ENCODE measurements at places on chromosomes 12 and 14.

GRCh38 chr14:60327447-60328331 lies 78.7 kb downstream of the PPM1A start:
- DNase-seq: peak; percentile 57

DNA sequence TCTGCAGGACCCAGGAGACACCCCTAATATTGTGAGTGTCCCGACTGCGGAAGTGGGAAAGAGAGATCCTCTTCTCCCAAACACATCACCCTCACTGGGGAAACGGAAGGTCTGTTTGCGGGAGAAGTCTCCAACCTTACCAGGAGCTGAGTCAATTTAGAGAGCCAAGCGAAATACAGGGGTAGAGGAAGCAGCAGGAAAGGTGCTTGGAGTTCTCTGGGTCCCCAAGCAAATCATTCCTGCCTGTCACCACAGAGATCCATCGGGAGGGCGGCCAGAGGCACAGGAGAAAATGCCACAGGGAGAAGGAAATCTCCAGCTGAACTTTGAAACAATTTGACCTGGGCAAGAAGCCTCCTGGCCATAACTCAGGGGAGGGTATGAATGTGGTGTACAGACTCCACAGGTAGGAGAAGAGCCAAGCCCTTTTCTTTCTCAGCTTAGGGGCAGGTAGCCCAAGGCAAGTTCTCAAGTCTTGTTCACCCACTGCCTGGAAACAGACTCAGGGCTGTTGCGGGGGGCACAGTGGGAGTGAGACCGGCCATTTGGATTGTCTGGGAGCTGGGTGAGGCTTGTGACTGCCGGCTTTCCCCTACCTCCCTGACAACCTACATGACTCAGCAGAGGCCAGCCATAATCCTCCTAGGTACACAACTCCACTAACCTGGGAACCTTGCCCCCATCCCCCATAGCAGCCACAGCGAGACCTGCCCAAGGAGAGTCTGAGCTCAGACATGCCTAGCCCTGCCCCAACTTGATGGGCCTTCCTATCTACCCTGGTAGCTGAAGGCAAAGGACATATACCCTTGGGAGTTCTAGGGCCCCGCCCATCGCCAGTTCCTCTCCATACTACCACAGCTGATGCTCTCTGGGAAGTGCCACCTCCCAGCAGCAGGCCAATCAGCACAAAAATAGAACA lies 211.9 kb upstream of the ARHGAP5 start:
- DNase-seq: no peak

DNA sequence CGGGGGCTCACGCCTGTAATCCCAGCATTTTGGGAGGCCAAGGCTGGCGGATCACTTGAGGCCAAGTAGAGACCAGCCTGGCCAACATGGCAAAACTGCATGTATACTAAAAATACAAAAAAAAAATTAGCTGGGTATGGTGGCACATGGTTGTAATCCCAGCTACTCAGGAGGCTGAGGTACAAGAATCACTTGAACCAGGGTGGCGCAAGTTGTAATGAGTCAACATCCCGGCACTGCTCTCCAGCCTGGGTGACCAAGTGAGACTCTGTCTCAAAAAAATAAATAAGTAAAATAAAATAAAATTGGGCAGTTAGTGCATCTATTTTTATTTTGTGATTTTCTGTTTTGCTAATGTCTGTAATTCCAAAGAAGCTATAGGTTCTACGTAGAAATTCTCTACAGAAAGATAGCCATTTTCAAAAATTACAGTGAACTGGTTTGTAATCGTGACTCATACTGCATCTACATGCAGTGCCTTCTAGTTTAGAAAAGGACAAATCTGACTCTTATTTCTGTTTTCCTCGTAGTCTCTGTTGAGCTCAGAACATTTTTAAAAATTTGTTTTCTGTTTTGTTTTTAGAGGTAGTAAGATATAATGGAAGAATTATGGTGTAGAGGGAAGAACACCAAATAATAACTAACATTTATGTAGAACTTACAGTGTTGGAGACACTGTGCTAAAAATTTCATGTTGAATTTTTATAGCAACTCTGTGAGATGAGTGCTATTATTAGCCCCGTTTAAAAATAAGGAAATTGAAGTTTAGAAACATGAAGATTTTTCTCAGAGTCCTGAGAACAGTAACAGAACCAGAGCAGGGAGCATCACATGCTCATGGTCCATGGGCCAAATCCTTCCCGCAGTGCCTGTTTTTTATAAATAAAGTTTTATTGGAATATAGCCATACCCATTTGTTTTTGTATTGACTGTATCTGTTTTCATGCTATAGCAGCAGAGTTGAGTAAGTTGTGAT lies 201.2 kb downstream of the SYNE2 start:
- DNase-seq: no peak

- DNase-seq: no peak
Measured at GRCh38 chr12:64636856-64637255, 26.6 kb downstream of the RASSF3 start.

- no peak for DNase-seq
Measured at GRCh38 chr12:18358077-18358476, 96.8 kb downstream of the PIK3C2G start.

GRCh38 chr14:89899917-89900663 lies 54.4 kb downstream of the EFCAB11 start:
- no peak for DNase-seq

DNA sequence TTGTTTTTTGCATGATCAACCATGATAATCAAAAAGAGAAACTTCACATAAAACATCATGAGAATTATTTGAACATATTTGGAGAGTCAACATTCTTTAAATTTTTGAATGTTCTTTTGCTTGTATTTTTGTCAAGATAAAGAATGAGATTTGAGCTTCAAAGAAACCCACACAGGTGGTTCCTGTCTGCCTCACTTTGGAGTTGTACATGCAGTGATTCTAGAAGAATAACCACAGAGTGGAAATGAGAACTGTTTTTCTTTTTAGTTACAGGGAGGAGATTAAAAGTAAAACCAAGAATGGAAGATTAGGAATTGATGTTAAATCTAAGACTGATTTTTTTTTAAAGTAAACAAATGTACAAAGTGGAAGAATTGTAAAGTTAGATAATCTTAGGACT lies 2.3 kb upstream of the ZNF705A start:
- DNase-seq: no peak

DNA sequence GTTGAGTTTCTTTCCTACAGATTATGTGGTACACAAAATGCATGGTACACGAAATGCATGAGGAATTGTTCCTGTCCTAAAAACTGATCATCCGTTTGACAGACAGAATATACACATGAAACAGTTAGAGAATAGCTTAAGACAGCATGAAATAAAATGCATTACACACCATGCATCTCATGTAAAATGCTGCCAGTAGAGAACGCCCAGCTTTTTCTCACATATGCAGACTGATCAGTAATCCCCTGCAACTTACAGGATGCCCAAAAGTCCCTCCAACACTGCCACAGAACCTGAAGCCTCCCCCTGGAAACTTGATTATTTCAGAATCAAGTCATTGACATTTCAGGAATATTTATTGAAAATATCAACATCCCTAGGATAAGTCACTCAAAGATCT lies 24.0 kb downstream of the IFNG start:
- no peak for DNase-seq

- DNase-seq: no peak
Measured at GRCh38 chr12:81809829-81810595, 50.9 kb upstream of the PPFIA2 start.

GRCh38 chr14:58060077-58060476 lies 91.9 kb downstream of the ARMH4 start:
- DNase-seq: no peak

GRCh38 chr12:48001505-48002413 lies 2.5 kb downstream of the COL2A1 start:
- DNase-seq: peak; percentile 32

GRCh38 chr12:114608509-114608908 lies 75.5 kb downstream of the TBX3 start:
- DNase-seq: no peak

DNA sequence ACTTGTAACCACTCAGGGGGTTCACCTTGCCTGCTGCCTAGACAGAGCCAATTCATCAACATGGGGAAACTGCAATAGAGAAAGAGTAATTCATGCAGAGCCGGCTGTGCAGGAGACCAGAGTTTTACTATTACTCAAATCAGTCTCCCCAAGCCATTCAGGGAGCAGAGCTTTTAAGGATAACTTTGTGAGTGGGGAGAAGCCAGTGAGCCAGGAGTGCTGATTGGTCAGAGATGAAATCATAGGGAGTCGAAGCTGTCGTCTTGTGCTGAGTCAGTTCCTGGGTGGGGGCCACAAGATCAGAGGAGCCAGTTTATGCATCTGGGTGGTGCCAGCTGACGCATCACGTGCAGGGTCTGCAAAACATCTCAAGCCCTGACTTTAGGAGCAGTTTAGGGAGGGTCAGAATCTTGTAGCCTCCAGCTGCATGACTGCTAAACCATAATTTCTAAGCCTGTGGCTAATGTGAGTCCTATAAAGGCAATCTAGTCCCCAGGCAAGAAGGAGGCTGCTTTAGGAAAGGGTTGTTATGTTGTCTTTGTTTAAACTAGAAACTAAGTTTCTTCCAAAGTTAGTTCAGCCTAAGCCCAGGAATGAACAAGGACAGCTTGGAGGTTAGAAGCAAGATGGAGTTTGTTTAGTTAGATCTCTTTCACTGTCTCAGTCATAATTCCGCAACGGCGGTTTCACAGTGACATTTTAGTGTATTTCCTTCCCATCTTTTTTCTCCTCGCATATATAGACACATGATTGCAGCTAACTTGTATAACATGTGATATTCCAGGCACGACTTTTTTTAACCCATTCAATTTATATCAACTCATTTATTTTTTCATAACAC lies 68.9 kb upstream of the NCOR2 start:
- peak; percentile 65 for DNase-seq

DNA sequence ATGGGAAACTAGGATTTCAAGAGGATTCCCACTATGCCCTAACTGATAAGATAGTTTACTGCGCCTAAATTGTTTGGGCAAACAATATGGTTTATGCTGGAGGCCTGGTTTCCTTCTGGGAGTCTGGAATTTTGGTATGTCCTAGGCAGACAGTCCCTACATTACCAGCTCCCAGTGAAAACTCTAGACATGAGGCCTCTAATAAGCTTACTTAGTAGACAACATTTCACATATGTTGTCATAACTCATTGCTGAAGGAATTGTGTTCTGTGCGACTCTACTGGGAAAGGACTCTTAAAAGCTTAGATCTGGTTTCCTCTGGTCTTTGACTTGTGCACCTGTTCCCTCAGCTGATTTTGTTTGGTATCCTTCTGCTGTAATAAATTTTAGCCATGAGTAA lies 18.0 kb upstream of the PRPF39 start:
- no peak for DNase-seq

- no peak for DNase-seq
Measured at GRCh38 chr14:64213086-64213485, 81.1 kb downstream of the ESR2 start.

DNA sequence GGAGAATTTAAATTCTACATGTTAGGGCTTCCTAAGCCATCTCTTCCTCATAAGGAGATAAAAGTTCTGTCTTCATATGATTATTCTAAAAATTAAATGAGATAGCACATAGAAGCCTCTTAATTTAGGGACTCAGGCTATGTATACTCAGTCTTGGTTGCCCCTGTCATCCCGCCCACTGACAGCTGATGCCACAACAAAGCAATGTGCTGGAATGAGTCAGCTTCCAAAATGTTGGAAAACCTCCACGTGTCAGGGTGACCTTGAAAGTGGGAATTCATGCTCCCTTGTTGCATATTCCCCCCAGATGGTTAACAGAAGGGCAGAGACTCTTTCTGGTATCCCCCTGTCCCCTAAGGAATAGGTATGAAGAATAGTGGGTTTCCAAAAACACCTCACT lies 238.0 kb upstream of the DDHD1 start:
- no peak for DNase-seq

DNA sequence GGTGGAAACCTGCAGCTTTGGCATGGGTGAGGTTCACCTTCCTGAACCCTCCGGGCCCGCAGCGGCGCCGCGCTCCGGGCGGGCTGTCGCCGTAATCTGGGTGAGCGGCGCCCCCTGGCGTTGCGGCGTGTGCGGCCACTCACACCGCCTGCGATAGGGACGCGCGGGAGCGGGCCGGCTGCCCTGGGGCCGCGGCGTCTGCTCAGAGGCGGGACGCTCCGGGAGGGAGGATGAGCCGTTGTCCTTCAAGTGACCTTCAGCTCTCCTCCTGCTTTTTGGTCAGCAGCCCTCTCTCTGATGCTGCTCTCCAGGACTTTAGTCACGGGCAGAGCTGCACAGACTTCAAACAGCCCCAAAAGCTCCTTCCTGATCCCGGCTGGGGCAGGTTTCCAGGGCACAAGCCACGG lies 211.7 kb upstream of the FKBP4 start:
- DNase-seq: peak; percentile 80

DNA sequence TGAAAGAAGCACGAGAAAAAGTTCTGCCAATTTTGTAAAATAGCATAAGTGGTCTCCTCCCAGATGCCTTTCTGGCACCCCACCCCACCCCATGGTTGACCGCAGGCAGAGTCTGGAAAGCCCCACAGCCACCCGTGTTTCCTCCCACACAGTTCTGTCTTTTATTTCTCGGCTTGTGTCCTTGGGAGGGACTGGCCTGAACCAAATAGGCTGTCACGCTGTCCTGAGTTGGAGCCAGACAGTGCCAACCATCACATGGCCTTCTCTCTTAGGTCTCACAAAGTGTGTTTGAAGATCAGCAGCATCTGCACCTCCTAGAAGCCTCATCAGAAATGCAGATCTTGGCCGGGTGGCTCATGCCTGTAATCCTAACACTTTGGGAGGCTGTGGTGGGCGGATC lies 10.2 kb upstream of the LTA4H start:
- DNase-seq: no peak

DNA sequence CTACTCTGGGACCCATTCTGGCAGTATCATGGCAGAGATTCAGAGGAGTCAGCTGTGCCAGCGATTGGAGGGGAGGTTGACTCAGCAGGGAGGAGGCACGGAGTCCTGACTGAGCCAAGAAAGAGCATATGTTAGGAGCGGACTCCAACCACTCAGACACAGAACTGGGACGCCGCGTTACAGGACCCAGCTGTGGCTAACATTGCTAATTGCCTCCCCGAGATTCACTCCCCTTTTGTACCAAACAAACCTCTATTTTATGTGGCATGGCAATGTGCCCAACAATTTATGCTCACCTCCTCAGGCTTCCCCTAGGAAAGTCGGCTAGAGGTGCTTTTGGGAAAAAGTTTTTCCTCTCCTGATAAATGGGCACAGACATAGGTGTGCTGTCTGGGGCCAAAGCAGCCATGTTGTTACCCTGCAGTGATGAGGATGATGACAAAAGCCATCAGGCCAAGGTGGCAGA lies 15.2 kb upstream of the CLIP1 start:
- DNase-seq: no peak

DNA sequence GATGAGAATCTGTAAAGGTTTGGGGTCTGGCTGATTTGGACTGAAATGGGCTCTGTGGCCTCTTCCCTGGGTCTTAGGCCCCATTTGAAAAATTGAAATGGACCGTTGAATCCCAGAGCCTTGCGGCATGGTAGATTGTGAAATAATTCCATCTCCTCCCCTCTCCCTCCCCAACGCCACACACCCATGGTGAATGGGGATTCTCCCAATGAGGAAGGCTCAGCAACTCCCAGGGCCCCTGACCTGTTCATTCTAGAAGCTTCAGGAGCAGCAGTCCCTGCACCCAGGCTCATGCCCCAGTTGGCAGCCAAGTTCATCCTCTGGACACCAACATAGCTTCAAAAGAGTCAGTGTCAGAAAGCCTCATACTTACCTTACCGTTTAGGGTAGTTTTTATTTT lies 217.4 kb downstream of the ZFP36L1 start:
- DNase-seq: no peak

All from Calu3 (cell line).